Bone marrow (tissue), 2 donors: ENCODE measurements at places on chromosomes 3 and 15.

DNA sequence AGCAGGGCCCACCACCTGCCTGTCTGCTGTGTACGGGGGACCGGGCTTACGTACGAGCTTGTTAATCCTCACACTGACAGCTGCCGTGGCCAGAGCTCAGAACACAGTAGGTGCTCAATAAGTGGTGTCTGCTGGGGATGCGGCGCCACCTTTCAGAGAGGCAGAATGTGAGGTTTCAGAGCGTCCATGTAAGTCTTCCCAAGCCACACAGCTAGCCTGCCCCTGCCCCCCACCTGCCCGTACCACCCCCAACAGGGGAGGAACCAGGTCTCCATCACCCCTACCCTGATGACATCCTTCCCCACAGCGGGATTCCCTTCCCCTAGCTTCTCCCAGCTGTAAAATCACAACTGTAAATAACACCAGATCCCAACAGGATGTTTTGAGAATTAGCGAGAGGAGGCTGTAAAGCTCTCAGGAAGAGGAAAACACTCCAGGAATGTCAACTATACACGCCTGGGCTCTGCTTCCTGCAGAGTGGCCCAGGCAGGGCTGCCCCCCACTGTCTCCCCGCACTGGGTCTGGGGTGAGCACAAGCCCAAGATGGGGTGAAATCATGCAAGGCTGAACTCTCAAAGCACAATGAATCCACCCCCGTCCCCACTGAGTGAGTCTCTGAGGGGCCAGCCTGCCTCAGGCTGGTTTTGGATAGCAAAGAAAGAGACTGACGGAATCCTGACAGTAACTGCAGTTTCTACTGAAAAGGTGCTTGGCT lies 250.1 kb upstream of the LYSMD4 start:
- DNase-seq = no peak

- DNase-seq = no peak
Observed at GRCh38 chr3:123319760-123320159, 118.0 kb downstream of the SEC22A start.

DNA sequence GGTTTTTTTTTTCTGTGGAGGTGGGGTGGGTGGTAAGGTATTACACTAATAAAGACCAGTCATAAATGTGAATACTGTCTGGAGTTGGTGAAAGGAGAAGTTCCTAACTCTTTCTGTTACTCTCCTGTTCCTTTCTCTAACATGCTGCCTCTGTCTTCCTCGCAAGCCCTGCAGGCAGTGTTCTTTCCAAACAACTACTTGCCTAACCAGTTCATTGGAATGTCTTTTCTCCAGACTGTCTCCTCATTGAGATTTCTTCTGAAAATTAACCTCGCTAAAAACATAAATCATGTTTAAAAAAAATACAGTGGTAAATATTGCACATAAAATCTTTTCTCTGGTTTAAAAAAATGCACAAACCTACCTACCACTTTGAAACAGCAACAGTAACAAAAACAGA lies 135.2 kb downstream of the TP63 start:
- DNase-seq = no peak

DNA sequence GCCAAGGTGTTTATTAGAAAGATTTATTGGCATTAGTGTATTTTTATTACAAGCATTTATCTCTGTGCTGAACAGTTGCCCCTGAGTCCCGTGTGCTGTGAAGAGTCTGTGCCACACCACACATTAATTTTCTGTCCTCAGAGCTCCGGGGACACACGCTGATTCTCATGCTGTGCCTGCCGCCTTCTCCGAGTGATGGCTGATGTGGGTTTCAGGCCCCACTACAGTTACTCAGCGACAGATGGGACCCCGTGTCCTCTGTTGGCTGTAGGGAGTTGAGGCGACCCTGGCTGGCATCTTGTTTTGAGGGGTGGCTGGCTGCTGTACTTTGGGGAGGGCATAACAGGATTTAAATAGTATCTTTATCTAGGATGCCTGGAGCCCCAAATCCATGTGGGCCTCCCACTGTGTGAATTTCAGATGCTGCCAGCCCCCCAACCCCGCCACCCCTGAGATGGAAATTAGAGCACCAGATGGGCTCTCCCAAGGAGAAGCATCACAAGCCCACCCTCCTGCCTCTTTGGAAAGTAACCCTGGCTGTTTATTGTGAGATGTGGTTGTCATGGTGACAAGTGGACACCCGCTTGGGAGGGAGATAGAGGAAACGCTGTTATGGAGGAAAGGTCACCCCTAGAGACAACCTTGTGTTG lies 185.6 kb downstream of the APBA2 start:
- no peak for DNase-seq

DNA sequence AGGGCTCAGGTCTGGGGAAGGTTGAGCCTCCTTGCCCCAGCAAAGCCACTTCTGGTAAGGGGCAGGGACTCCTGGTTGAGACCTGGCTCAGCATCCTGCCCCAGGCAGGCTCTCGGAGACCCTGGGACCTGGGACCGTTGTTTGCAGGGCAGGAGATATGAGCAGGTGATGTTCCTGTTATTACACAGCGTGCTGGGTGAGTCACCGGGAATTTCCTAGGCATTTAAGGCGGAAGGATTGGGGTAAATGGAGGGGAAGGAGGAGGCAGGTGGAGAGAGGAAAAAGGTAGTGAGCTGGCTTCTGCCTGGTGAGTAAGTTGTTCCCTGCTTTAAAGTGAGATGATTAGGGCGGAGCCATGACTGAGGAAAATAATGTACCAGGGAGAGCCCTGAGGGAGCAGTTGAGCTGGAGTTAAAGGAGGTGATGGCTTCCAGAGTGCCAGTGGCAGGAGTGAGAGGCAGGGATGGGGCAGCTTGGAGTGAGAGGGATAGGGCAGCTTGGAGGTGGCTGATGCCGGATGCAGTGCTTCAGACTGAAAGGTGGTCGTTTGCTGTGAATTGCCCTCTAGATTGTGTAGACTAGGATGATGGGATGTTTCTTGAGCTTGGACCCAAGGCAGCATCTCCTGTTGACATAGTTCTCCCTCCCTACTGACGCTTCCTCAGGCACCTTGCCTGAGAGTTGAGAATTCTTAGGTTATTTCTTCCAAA lies 79.4 kb downstream of the AAGAB start:
- no peak for DNase-seq

DNA sequence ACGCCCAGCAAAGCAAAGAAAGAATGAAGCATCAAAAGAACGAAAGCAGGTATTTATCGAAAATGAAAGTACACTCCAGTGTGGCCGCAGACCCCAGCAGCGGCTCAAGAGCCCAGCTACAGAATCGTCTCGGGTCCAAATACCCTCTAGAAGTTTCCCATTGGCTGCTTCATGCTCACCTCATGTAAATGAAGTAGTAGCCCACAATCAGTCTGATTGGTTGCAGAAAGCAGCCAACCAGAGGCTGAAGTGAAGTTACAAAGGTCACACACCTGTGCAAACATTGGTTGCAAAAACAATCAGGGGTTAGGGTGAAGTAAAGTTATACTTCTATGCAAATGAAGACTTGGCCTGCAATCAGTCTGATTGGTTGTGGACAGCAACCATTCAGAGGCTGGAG lies 32.0 kb downstream of the SV2B start:
- no peak for DNase-seq

DNA sequence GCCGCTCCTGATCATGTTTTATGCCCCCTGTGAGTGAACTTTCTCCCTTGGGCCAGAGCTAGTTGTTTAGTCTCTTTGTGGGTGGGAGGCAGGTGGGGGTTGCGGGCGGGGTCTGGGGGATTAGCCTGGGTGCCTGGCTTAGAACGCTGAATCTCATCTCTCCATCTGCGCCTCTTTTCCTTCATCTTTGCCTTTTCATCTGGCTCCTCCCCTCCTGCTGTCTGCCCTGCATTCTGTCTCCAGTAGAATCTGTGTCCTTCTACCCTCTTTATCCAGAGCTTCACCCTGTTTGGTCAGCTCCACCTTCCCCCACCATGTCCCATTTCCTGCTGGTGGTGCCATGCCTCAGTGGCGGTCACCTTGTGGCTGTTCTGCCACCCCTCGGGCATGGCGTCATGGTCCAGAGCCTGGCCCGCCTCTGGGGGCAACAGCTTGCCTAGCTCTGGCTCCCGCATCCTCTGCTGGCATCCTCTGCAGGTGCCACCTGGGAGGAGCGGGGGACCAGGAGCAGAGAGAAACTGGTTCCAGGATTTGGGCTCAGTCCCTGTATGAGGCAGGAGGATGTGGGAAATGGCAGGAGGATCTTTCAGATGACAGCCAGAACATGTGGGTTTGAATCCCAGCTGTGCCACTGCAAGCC lies 44.3 kb downstream of the PDIA5 start:
- DNase-seq = no peak

GRCh38 chr3:23277688-23278087 lies 74.6 kb downstream of the UBE2E2 start:
- no peak for DNase-seq

DNA sequence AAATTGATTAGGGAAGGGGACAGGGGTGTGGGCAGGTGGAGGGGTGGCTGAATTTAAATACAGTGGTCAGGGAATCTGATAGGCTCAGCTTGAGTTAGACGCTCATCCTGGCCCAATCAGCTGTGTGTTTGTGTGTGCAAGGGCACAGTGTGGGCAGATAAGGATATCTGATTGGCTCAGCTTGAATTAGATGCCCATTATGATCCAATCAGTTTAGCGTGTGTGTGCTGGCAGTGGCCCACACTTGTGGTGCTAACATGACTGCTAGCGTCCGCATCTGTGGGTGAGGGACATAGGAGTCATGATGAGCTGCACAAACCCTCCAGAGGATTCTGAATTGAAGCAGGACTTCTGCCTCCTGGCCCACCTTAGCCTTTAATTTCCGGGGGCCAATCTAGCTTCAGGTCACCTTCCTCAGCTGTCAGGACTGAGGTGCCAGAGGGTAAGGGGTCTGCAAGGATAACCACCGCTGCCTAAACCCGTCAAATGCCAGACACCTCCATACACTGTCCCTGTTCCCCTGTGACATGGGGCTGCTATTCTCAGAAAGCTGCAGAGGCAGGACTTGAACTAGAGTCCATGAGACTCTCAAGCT lies 97.3 kb downstream of the CORO2B start:
- DNase-seq = no peak

GRCh38 chr3:126540951-126541627 lies 17.1 kb downstream of the CHST13 start:
- DNase-seq = peak; percentile 21

GRCh38 chr15:41958002-41958420 lies 14.3 kb downstream of the EHD4 start:
- no peak for DNase-seq

- peak; percentile 6 for DNase-seq
Observed at GRCh38 chr15:88894348-88894818, 961 bp downstream of the HAPLN3 start.

- no peak for DNase-seq
Observed at GRCh38 chr3:112355307-112355687, 22.3 kb downstream of the CD200 start.

DNA sequence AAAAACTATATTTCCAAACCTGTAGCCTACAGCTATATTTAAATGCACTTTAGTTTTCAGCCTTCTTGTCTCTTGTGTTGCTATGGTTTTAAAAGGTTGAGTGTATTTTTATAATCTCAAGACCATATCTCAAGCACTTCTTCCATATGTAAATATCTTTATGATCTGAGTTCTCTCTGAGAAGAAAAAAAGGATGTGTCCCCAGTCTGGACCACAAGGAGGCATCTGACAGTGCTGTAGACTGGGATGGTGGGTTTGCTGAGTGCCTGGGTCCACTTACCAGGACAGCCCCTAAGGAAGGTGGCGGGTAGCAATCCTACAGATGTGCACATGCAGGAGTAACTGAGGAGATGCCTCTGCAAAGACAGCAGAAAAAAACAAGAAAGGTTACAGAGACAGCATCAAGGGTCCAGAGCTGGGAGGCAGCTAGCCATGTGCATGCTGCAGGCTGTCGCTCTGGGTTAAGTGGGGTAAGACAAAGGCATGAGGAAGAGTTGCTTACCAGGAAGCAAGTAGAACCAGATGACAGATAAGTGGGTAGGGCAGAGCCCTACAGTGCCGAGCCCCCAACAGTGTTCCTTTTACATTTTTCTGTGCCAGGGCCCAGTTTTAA lies 70.6 kb upstream of the SNRK start:
- DNase-seq = no peak

GRCh38 chr3:30576946-30577345 lies 29.5 kb upstream of the TGFBR2 start:
- DNase-seq = no peak

- DNase-seq = no peak
Observed at GRCh38 chr15:60358935-60359682, 38.7 kb downstream of the ANXA2 start.

- no peak for DNase-seq
Observed at GRCh38 chr3:56124546-56124945, 343.7 kb downstream of the ERC2 start.

DNA sequence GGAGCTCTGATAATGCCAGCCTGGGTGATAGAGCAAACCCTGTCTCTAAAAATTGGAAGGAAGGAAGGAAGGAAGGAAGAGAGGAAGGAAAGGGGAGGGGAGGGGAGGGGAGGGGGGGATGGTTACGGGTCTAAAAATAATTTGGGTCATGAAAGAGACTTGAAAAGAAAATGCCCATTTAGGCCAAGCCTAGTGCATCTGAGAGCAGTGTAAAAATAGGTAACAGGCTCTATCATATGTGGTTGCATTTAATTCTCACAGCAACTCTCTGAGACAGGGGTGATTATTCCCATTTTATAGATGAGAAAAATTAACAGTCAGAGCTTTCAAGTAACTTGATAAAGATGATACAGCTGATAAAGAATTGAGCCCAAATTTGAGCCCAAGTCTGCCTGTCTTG lies 3.6 kb upstream of the ECE2 start:
- DNase-seq = no peak

GRCh38 chr15:47427463-47427862 lies 289.8 kb upstream of the SEMA6D start:
- DNase-seq = no peak

- DNase-seq = no peak
Observed at GRCh38 chr3:37064747-37065146, 71.4 kb downstream of the MLH1 start.

DNA sequence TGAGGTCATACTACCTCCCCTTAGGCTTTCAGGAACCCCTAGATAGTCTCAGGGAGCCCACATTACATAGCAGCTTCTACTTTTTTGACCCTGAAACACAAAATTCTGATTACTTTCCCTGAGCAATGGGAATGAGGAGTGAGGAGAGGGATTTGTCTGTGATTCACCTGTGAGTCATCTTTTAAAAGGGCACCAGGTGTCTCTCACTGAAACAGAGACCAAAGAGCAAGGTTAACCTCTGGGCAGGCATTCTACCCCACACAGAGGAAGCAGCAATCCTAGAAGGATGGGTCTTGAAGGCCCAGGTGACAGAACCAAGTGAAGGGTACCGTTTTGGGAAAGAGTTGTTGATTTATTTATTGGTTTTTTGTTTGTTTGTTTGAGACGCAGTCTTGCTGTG lies 31.1 kb upstream of the UBE2E2 start:
- DNase-seq = no peak

- no peak for DNase-seq
Observed at GRCh38 chr3:18258492-18258891, 166.6 kb downstream of the SATB1 start.

DNA sequence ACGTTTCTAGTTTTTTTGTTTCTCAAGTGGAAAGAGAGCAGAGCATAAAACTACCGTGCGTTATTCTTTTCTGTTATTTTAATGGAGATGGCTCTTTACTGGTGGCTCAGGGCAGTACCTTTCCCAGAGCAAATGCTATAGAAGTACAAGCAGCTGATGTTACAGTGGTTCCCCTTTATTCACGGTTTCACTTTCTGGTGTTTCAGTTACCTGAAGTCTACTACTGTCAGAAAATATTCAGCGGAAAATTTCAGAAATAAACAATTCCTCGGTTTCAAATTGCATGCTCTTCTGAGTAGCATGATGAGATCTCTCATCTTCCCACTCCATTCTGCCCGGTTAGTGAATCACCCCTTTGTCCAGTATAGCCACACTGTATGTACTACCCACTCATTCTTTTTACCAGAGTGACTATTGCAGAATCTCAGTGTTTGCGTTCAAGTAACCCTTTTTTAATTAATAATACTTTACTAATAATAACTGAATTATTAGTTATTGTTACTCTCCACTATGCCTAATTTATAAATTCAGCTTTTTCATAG lies 597.5 kb upstream of the ROBO2 start:
- DNase-seq = no peak
